ENCODE measurements at places on chromosomes 11 and 22.

GRCh38 chr11:118841469-118842242, 42.0 kb upstream of the CXCR5 start:
- no peak for DNase-seq

GRCh38 chr11:93034031-93034722, 64.7 kb downstream of the MTNR1B start:
- DNase-seq: no peak

GRCh38 chr11:99795999-99796398, 775.2 kb downstream of the CNTN5 start:
- DNase-seq: no peak

- no peak for DNase-seq
Observed at GRCh38 chr22:30927806-30928205, 40.8 kb downstream of the MORC2 start.

- no peak for DNase-seq
Observed at GRCh38 chr11:82949352-82949751, 47.8 kb downstream of the DDIAS start.

GRCh38 chr22:49962012-49962750, 1.6 kb downstream of the PIM3 start:
- no peak for DNase-seq

GRCh38 chr11:111301004-111301841, 2.9 kb downstream of the POU2AF3 start:
- no peak for DNase-seq

GRCh38 chr11:46335271-46335670, 12.0 kb upstream of the DGKZ start:
- no peak for DNase-seq

DNA sequence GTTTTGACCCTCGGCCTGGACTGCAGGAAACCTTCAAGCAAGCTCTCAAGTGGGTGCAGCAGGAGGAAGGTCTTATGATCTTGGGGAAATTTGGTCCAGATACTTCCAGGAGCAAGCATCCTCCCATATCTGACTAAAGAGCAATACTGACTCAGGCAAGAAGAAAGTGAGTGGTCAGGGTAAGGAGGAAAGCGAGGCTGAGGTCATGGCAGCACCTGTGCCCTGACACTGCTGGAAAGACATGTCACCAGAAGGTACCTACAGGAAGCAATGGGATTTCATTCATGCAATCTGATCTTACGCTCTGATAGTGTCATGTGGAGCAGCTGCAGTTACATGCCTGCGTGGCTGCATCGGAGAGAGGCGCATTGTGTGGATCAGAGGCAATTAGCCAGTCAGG, 6.5 kb upstream of the TOP3B start:
- no peak for DNase-seq

DNA sequence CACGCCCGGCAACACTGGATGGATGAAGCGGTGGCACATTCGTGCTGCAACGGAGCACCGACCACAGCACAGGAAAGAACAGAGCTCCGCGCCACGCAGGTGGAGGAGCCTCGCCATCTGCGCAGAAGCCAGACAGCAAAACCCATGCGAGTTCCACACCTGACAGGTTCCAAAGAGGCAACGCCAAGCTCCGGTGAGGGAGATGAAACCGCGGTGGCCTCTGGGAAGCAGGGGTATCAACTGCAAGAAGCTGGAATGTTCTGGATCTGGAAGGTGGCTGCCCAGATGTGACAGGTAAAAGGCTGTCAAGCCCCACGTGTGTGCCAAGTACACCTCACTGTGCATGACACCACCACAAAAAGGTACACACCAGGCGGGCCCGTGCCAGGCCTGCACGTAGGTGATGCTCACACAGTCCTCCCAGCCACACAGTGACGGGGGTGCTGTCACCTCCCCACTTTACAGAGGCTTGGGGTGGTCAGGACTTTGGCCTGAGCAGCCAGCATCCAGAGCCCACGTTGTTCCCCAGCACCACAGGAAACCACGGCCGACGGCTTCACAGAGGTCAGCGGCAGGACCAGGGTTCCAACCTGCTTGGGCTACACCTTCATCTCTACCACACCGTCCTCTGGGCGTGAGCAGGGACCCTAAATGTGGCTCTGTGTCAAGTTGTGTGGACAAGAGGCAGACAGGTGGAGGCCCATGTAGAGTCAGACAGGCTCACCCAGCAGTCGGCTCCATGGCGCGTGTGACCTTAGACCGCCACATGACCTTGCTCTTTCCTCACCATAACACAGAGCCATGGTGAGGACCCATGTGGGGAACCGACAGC, 19.7 kb upstream of the EFCAB6 start:
- DNase-seq: no peak

GRCh38 chr11:108866781-108867180, 201.9 kb downstream of the DDX10 start:
- no peak for DNase-seq

DNA sequence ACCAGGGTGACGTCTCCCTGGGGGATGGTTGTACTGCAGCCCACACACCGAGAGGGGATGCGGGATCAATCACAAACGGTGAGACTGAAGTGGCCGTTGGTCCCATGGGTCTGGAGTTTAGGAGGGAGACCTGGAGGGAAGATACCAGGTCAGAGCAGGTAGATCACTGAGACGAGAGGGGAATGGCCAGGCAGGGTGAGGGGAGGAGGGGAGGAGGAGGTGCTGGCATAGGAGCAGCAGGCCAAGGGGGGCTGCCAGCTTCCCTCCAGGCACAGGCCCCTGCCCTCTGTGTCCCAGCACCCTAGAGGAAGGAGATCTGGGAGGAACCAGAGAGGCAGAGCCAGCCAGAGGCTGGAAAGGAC, 7.0 kb downstream of the MAPK8IP2 start:
- no peak for DNase-seq

Measured in iPS DF 6.9 (cell line).